GM04503 (cell line): ENCODE measurements at places on chromosomes 11 and 22.

GRCh38 chr11:58057481-58057880, 26.7 kb downstream of the OR6Q1 start:
- no peak for DNase-seq

DNA sequence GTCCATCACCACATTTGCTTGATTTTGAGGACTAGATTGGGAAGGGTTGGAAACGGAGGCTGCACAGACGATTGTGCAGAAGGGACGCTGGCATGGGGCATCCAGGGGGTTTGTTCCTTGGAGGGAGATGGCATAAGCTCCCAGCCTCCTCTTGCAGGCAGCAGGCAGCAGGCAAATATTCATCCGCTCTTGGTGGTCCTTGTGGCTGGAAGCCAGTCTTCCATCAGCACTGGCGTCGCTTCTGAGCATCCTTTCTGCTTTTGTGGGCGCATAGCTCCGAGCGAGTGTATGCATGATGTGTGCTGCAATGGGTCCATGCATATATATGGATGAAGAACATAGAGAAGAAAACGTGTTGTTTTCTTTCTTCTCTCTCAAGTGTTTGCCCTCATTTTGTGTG, 166.1 kb upstream of the NTM start:
- no peak for DNase-seq

DNA sequence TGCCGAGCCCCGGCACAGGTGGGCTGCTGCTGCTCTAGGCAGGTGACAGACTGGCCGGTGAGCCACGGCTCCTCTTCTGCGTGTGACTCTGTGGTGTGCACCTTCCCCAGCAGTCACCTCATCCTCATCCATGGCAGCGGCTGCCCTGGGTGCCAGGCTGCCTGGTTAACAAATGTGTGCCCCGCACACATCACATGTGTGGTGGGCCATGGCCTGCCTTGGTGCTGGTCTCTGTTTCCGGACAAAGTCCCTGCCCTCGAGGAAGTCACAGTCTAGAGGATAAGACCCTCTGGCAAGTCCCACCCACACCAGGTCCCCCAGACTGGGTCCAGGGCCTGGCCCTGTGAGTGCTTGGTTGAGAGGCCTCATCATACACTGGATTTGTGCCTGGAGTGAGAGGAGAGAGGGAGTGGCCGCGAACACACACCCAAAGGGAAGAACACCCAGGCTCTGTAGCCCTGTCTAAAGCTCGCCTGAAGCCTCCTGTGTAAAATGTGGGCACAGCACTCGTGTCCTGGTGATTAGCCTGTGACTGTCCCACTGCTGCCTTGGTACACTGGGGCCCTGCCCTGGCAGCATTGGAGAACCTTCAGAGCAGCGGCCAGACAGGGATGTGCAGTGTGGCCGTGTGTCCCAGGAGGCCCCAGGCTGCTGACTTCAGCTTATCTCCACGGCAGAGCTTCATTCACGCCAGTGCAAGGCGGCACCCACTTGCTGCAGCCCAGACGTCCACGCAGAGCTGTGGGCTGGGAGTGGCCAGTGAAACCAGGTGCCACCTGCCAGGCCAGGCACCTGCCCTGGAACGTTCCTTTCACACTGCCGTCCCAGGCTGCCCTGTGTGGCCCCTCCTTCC, 269.9 kb downstream of the TBC1D22A start:
- no peak for DNase-seq

DNA sequence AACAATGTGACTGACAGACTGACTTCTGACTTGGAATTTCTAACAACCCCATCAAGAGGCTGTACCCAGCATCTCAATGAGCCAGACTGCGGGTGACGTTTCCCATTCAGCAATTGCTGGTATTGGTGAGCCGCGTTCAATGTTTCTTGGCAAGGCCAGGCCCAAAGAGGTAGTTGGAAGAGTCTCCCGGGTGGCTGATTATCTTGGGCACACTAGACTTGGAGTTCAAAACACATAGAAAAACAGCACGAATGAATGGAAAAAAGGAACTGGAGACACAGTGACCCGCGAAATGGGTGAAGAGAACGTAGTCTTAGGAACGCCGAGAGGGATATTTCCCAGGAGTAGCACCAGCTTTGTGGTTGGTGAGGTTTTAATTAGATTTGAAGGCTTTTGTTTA, 115.7 kb downstream of the RPS6KA4 start:
- no peak for DNase-seq

DNA sequence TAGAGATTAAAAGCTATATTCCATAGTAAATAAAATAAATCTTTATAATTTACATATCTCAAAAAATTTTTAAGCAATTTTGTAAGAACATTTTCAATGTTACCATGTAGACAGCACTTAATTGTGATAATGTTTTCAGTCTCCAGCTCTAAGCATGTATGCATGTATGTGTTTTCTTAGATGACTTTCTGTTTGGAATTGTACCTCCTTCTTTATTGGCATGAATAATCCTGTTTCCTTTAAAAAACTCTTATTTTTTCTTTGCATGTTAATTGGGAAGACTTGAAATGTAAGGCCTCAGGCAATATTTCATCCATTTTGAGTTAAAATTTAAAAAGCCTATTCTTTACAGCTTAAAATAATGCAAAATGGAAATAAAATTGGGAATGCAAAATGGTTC, 2.0 kb upstream of the OR2AG1 start:
- DNase-seq, result no peak
